HFF-Myc (cell line): ENCODE measurements at places on chromosomes 5 and 9.

DNA sequence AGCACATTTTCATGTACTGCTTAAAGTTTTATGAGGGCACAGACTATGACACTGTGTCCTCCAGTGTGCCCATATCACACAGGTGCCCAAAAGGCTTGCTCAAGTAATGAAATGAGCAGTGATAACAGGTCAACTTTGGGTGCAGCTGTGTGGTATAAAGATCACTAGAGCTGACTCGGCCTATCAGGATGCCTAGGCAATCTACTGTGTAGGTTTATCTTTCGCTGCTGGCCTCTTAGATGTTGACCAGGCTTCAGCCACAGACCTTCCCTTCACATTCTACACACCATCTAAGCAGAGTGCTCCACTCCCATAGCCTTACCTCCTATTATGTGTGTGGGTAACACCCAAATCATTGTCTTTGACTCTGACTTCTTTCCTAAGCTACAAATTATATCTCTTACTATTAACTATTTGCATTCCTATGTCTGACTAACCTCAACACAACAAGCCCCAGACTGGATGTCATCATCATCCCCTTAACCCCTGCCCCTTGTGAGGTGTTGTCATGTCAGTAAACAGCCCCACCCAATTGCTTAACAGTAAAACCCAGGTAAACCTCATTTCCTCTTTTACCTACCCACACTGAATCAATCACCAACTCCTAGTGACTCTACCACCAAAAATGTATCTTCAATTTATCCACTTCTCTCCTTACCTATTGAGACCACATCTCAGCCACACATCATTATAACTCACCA, 2.5 kb downstream of the SREK1IP1 start:
- no peak for DNase-seq

DNA sequence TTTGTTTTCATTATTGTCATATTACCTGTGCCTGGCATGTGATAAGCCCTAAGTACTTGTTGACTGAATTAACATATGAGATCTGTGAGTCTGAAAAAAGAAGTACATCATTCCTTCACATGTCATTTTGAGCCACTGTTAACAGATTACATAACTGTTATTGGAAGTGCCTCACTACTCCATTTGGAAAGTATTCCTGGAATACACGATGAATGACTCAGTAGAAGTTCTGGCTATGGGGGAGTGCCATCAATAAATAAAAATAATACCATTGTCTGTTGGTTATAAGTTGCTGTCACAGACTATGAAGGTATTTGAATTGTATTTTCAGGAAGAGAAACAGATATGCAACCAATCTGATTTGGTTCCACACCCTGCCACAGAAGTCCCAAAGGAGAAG, 12.9 kb downstream of the NIPSNAP3B start:
- DNase-seq = no peak

DNA sequence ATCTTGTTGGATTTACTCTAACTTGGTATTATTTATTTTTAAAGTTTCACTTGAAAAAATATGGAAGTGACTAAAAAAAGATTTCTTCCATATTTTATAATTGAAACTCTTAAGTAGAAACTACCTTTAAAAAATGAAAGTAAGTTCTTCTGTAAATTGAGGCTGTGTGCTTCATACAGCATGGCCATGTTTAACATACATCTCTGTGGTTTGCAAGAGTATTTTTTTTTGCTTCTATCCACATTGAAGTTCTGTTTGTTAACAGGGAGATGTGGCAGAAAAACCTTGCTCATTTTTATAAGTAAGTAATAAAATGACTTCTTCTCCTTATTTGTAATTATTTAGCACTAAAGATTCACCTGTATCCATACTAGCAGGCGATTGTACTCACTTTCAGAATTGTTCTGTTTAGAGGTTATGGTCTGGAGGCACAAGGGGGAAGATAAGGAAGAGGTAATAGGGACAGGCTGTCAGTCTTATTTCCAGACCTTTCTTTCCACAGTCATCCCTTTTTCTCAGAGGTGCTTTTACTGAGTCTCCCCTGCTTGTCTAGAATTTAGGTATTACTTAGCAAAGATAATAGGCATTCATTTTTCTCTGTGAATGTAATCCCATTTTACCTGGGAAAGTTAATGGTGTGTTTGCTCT, 16.0 kb downstream of the FYB1 start:
- DNase-seq = no peak

DNA sequence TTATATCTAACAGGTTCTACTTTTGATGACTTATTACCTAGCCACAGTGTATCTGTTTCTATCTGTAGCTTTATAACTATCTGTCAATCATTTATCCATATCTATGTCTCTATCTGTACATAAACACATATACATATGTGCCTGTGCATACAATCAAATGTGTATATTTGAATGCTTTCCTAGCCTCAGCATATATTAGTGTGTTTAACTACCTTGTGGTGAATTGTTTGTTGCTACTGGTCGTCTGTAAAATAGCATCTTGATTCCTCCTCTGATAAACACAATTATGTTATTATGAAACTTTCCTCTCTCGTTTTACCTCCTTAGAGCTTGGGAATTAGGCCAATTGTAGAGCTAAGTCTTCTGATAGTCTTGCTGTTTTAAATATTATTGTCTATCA, 44.4 kb downstream of the PARP8 start:
- DNase-seq = no peak

DNA sequence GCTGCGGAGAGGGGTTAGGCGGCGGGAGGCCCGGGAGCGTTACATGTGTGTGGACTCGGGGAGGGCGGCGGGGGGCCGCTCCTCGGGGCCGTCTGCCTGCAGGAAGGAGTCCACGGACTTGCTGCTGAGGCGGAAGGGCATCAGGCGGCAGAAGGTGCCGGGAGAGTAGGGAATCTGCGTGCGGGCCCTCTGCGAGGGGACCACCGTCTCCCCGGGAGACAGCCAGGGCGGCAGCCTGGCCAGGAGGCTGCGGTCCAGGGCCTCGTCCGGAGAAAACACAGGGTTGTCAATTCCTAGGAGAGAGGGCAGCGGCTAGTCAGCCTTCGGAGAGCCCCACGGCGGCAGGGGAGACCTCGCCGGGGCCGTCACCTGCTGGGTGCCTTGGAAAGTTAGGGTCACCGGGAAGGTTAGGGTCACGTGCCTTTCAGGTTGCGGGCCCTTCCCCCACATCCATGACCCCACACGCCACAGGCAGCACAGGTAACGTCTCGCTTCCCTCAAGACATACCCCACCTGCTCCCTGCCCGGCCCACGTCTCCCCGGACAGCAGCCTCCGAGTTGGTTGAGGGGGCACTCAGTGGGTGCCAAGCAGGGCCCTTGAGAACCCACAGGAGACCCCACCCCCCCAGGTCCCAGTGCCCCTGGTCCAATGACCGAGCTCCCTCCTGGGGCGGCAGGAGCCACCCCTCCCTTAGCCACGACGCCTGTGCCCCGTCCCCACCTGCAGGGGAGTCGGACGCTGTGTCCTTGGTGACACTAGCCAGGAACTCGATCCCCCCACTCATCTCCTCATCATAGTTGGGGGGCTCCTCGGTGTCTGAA, 32.1 kb downstream of the EXOC3 start:
- no peak for DNase-seq
